ENCODE measurements at places on chromosomes 4 and X.

GRCh38 chr4:106835919-106836318 is 200.2 kb downstream of the DKK2 start:
- no peak for DNase-seq

DNA sequence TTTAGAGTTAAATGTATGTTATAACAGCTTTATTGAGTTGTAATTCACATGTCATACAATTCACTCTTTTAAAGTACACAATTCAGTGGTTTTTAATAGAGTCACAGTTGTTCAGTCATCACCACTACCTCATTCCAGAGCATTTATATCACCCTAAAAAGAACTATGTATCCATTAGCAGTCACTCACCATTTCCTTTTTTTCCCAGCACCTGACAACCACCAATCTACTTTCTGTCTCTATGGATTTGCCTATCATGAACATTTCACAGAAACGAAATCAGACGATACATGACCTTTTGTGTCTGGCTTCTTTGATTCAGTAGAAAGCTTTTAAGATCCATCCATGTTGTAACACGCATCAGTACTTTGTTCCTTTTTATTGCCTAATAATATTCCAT is 52.9 kb upstream of the FRAS1 start:
- DNase-seq: no peak

DNA sequence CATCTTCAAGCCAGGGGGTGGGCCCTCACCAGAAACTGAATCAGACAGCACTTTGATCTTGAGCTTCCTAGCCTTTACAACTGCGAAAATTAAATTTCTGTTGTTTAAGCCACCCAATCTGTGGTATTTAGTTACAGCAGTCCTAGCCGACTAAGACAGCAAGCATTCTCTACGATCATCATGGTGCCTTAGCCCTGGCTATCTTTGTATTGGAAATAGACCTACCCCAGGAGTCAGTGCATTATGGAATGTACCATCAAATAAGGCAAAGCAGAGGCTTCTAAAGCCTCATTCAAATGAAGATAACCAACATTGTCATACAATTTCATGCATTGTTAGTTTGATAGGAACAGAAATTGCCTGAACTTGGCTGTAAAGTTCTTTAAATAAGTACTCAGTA is 75.0 kb downstream of the PARM1 start:
- no peak for DNase-seq

- no peak for DNase-seq
These were observed 11.1 kb downstream of the DRP2 start for GRCh38 chrX:101230636-101231035.

DNA sequence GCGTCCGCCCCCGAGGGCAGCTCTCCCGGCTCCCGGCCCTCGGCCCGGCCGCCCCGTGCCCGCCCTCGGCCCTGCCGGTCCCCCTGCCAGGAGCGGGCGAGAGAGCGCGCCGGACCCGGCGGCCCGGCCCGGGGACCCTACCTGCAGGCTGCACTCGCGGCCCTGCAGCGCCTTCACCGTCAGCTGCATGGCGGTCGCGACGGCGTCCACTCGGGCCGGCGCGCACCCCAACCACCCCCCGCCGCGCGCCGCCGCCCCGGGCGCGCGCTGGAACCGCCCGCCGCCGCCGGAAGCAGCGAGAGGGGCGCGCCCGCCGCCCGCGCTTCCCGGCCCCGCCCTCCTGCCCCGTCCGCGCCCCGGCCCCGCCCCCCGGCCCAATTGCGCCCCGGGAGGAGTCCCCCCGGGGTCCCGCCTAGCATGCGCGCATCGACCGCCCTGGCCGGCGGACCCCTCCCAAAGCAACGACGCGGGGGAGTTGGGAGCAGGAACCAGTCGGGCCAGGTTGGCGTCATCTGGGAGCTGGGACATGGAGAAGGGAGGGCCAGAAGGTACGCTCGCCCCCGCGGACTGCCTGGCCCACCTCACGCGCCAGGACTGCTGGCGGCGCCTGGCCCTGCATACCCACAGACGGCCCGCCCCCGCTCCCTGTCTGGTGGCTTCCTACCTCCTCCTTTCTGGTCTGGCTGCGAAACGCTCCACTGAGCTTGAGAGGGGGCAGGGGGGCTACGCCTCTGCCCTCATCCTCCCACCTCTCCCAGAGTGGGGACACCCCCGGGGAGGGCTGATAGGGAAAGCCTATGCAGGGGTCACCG is at the start of gene UBL4A:
UBL4A (minus strand) TSS at position 220 of the 812 bp plus-strand sequence; CDS start at position 189, 31 bp downstream.
- peak; percentile 61 for DNase-seq

- DNase-seq: no peak
These were observed 121.3 kb downstream of the PRDM5 start for GRCh38 chr4:120801137-120801758.

DNA sequence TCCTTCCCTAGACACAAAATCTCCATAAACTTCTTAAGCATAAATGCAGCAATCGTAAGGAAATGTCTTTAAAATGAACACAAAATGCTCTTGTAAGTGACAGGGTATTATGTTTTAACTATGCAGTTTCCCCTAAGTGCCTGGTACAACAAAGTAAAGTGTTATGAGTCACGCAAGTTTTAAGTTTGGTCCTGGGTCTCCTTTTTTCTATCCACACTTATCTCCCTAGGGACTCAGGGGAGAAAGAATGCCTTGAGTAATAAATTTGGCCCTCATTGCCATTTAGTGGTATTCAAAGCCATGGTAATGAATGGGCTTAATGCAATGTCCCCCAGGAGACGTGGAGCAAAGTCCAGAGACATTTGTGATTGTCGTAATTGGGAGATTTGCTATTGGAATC is 149.1 kb downstream of the MAGEB17 start:
- no peak for DNase-seq

DNA sequence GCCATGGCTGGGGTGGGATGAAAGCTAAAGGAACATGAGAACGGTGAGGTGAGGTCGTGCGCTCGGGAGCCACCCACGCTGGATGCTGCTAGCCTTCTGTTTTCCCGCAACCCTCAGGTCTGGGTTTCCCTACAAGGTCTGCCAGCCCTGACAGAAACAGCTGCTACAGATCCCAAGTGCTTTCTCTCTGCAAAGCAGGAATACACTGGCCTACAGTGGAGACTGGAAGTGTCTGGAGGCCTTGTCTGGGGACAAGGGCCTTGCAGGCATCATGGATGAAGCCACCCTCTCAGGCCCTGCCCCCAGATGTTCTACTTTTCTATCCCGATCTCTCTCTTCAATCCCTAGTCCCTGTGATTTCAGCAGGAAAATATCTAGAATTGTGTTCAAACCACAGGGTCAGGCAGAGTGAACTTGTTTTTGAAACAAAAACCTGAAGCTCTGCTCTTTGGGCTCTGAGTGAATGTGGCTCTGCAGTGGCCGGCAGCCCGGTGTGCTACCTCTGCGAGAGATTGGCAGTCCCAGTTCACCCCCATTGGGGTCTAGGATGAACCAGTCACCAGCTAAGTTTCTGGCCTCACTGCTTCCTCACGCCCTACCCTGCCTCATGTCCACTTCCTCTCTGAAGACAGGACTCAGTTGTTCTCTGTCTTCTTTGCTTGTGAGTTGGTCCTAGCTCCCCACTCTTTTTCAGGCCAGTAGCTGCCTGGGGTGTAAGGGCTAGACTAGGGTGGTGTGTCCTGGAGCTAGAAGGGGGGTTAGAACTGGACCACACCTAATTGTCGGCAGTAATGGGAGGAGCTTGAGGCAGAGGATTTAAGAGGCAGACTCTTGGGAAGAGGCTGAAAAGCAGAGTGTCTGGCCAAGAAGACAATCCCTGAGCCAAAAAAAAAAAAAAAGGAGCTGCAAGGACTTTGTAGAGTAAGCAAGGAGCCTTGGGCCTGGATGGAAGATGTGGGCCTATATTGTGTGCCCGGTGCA is 89.6 kb downstream of the RTL5 start:
- no peak for DNase-seq

DNA sequence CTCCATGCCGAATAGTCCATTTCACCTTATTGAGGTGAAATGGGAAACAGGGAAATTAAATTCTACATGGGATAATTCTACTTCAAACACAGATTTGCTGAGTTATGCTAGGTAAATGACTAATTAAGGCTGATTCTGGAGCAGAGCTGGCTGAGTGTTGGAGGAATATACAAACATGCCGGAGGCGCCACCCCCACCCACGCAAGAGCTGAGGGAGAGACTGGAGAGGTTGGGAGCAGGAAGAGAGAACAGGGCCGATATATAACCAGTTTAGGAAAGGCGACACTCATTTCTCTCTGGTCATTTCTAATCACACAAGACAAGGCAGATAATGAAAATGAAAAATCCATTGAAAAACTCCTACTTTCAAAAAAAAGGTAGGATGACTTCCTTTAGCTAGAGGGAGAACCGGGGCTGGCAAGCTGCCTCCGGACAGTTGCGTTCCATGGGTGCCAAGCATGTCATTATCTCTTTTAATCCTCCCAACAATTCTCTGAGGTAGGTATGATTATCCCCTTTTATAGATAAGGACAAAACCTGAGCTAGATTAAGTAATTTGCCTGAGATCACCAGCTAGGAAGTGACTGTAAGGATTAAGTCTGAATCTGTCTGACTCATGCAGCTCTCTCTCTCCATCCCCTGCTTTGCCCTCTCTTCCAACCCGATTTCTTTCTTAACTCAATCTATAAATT is 27.6 kb upstream of the CFAP299 start:
- no peak for DNase-seq

DNA sequence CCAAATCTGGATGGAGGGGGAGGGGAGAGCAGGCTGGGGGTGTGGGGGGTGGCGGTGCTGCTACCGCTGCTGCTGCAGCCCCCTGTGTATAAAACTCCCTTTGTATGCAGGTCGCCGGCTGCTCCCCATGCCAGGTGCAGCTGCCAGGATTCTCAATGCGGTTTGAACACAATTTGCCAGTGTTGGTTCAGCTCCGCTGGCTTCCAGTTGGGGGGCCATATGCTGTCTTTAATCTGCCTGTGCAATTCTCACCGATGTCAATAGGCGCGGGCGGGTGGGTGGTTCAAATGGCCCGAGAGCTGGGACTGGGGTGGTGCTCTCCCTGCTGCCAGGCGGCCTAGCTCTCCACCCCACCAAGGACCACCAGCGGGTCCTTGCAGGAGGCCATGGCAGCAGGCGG is 257.6 kb downstream of the BCOR start:
- DNase-seq: no peak

DNA sequence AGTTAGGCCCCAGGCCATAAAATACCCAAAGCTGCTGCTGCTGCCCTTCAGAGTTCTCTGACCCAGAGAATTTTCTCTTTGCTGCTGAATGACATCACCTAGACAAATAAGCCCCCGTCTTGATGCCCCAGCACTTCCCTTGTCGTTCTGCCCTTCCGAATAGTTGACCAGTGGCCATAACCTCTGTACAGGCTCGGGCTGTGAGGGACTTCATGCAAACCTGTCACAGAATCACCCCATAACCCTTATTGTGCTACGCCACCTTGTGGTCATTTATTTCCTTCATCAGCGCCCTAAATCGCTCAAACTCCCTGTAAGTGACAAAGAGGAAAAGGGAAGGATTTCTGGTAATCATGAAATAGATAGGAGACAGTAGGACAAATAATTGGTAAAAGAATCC is 18.8 kb downstream of the SPACA5 start:
- DNase-seq: no peak

GRCh38 chr4:73375328-73375741 is 28.8 kb upstream of the ALB start:
- DNase-seq: no peak

GRCh38 chr4:14400307-14400706 is 602.0 kb upstream of the CPEB2 start:
- DNase-seq: no peak

DNA sequence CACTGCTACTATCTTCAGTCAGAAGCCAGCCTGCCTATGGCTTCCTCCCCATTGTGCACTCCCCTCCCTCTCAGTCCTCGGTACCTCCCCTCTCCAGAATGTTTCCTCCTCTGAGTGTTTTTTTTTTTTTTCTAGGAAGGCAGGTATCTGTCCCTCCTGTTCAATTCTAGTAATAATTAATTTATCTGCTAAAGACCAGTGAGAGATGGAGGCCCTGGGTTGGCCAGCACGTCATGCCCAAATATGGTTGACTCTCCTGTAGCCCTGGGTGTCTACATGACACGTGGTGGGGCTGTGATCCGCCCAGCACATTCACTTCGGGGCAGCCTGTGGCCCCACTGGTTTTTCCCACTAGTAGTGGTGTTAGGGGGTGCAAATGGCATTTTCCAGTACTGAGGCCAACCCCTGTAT is 1.8 kb downstream of the FLNA start:
- DNase-seq: no peak

- DNase-seq: no peak
These were observed 37.2 kb upstream of the HSD17B10 start for GRCh38 chrX:53471346-53471745.

DNA sequence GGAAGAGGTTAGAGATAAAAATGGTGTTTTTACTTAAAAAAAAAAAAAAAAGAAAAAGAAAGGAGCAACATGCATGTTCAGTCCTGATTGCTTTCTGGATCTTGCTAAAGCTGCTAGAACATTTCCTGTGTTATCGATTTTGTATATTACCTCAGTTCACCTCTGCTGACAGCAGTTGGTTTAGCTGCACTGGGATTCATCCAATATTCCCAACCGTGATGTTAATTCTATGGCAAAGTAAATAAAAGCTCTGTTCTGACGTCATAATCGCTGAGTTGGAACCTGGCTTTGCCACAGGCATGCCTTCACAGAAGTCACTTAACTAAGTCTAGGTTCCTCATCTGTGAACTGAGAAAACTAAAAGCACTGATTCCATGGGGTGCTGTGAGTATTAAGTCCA is 90.7 kb upstream of the SORBS2 start:
- no peak for DNase-seq

- DNase-seq: peak; percentile 27
These were observed 4.0 kb downstream of the FLNA start for GRCh38 chrX:154370300-154371016.

GRCh38 chr4:122827879-122828601 is 1.4 kb downstream of the FGF2 start:
- no peak for DNase-seq

Measured in activated B cell treated with CpG ODN at 0.5 μM for 24 hours (primary cell).